ENCODE measurements at places on chromosomes 7 and 10.

DNA sequence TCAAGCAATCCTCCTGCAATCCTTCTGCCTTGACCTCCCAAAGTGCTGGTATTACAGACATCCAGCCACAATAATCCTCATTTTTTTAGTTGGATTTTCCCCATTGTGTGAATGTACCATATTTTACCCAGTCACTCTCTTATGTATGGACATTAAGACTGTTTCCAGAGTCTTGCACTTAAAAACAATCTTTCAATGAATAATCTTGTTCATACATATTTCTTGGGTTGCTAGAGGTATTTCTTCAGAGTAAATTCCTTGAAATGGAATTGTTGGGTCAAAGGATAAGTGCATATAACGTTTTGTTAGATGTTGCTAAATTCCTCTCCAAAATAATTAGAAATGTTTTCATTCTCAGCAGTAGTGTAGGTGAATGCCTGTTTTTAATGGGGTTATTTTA is 283.1 kb upstream of the KAT6B start:
- DNase-seq: no peak

DNA sequence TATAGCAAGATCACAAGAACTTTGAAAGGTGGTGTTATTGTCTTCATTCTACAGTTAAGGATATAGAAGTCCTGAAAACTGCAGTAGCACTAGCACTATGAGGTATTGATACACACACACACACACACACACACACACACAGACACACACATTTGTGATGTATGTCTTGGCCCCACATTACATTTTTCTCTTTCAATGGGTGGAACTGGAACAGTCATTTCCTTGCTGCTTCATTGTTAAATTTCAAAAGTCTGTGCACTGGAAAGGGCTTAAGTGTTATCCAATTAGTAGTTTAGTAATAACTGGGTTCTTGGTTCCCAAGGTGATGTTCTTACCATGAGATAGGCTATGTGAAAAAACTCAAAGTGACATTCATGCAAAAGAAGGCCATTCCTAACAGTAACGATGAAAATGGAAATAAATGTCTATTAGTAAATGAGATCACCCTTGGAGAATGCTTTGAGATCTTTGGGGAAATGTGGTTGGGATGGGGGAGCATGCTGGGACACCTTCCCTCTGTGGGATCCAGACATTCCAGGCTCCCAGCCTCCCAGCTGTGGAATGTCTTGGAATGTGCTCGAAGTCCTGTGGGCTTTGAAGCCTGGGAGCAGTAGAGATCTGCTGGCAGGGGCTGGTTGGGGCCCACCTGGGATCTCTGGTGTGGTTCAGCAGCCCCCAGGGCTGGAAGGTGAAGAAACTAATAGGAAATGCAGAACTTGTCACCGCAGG is 37.4 kb upstream of the CALD1 start:
- DNase-seq: no peak

DNA sequence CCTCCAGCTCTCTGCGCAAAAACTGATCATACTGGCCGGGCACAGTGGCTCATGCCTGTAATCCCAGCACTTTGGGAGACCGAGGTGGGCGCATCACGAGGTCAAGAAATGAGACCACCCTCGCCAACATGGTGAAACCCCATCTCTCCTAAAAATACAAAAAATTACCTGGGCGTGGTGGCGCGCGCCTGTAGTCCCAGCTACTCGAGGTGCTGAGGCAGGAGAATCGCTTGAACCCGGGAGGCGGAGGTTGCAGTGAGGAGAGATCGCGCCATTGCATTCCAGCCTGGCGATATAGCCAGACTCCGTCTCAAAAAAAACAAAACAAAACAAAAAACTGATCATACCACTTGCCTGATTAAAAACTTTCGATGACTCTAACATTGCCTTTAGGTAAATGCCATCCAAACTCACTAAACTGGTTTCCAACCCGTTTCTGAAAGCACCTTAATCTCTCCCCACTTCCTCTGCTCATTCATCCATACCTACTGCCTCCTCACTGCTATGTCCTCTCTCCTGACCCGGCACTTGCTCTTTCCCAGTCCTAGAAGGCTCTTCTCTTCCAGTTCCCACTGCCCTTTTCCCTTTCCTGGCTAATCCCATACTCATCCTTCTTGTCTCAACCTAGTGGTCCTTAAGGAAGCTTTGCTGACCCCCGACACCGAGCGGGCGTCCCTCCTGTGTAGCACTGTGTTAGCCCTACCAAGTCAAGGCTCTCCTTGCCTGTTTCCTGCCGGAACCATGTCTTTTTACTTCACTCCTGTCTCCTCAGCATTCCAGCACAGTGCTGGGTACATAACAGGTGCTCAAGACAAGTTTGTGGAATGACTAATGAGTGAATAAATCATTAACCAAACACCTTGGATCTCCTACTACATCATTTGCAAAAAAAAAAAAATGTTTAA is 686 bp upstream of the MIOS start:
- no peak for DNase-seq

DNA sequence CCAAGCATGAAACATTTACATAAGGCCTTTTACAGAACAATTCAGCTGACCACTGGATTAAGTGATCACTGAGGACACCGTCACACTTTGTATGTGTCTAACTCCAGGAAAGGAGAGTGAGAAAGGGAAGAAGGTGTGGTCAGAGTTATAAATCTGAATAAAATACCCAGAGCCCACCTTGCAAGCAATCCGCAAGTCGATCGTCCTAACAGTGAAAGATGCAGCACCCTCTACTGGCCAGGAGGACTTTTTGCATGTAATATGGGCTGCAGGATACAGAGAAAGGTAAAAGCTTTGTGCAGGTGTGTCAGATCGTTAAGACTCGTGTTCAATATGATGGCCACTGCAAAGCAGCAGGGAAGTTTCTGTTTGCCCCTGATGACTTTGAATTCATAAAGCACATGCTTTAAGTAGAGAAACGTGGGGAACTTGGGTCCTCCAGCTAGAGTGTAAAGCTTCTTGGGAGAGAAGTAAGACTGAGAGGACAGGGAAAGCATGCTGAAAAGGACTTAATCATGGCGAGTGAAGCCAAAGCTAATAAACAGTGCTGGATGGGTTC is 68.5 kb upstream of the BMPER start:
- no peak for DNase-seq

GRCh38 chr7:49245062-49245461 is 320.7 kb downstream of the CDC14C start:
- no peak for DNase-seq

Data from activated CD4-positive, CD25-positive, alpha-beta regulatory T cell treated with anti-CD3 and anti-CD28 coated beads, Interleukin-2, amount 50 U/mL, for 16 hours (primary cell).